ENCODE measurements at places on chromosomes 7 and 10. TPM values are rescaled to one million over a fixed set of nuclear protein-coding genes. Genes with fewer than 3 reads are reported as not detected.

Gene GHRHR
- not detected for total RNA-seq

Gene GLUD1
- 157 TPM for total RNA-seq

Gene PNLIPRP3
- not detected for total RNA-seq

Gene ACBD7
- total RNA-seq: 0.86 TPM

Gene C1GALT1
- 29.7 TPM for total RNA-seq

Gene ZNF37A
- total RNA-seq: 21.1 TPM

Gene ACTL6B
- total RNA-seq: not detected

Gene LIPN
- total RNA-seq: not detected

Gene FGFBP3
- 2.9 TPM for total RNA-seq

Gene CAV2
- total RNA-seq: 64.4 TPM

Gene UCN3
- total RNA-seq: not detected

Gene PILRA
- total RNA-seq: 21.6 TPM

Gene COBL
- 1.3 TPM for total RNA-seq

Gene ACTR1A
- 87.1 TPM for total RNA-seq

Gene LRMDA
- 23.1 TPM for total RNA-seq

Gene SLC18A3
- total RNA-seq: not detected

Gene USP54
- 124 TPM for total RNA-seq
